Bronchial epithelial cell (primary cell): ENCODE measurements at places on chromosomes 11 and 22.

- DNase-seq, result no peak
Observed at GRCh38 chr11:65053827-65054508, 4.4 kb downstream of the NAALADL1 start.

DNA sequence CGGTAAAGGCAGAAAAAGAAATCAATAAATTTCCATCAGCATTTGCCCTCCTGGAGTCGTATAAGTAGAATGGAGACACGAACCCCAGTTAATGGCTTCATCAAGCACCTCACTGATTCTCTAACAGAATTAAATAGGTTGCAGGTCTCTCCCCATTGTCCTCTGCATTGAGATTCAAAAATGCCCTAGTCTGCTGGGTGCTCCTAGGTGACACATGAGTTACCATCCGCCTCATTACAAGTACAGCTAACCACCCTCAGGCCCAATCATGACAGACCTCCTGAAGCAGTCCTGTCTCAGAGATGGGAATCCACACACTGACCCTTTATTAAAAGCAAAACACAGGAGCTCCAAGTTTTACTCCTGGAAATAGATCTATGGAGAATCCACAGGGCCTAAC lies 31.4 kb downstream of the HSPA8 start:
- no peak for DNase-seq

- peak; percentile 56 for DNase-seq
Observed at GRCh38 chr11:15159085-15159484, 44.4 kb downstream of the INSC start.

DNA sequence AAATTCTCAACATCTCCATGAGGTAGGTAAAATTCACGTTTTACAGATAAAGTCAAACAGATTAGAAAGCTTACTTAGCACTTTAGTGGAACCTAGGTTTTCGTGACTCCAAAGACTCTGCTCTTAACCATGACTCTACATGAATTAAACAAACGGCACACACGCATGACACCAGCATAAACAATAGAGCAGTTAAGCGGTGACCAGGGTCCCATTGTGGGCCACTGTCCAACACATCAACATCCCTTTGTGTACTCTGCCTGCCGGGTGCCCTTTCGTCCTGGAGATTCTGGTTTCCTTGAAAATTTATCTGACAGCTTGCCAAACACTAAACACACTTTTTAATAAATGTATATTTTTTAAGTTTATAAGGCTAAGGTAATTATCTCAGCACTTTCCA lies 941.7 kb downstream of the OPCML start:
- no peak for DNase-seq

DNA sequence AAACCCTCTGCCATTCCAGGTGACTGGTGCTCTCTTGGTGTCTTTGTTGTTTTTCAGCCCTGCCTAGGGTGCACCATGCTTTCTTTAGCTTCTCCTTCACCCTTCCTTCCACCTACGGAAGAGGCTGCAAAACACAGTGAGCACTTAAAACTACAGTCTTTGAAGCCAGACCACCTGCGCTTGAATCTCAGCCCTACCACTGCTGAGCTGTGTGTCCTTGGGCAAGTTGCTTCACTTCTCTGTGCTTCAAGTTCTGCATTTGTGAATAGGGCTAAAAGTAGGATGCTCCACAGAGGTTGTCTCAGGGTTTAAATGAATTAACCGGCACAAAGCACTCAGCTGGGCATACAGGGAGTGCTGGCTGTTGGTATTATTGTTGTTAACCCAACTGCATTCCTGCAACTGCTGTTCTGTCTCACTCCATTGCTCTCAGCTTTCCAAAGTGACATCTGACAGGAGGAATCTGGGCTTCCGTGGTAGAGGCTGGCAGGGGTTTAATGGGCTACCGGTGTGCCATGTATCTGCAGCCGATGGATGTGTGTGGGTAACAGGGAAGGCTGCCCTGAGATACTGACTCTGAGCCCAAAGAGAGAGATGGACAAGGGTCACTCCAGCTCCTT lies 139.3 kb downstream of the FBXO7 start:
- DNase-seq, result no peak

DNA sequence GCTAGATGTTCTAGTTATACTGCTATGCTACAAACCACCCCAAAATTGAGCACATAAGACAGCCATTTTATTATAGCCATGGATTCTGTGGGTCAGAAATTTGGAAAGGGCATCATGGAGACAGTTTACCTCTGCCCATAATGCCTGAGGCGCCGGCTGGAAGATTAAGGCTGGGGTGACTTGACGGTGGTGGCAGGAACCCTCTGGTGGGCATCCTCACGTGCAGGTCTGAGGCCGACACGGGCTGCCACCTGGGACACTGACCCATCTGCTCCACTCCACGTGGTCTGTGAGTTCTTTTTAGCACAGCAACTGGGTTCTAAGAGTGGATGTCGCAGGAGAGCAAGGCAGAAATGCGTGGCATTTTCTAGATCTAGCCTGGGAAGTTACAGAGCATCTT lies 40.0 kb upstream of the PRDM11 start:
- no peak for DNase-seq

- no peak for DNase-seq
Observed at GRCh38 chr11:36091256-36091811, 147.5 kb downstream of the LDLRAD3 start.

- no peak for DNase-seq
Observed at GRCh38 chr11:125079151-125079877, 16.2 kb downstream of the SLC37A2 start.

- no peak for DNase-seq
Observed at GRCh38 chr11:57896361-57897145, 127.1 kb upstream of the OR9Q1 start.

- peak; percentile 31 for DNase-seq
Observed at GRCh38 chr11:66002648-66003225, 434 bp downstream of the BANF1 start.

- no peak for DNase-seq
Observed at GRCh38 chr22:25770333-25770732, 28.3 kb downstream of the MYO18B start.

DNA sequence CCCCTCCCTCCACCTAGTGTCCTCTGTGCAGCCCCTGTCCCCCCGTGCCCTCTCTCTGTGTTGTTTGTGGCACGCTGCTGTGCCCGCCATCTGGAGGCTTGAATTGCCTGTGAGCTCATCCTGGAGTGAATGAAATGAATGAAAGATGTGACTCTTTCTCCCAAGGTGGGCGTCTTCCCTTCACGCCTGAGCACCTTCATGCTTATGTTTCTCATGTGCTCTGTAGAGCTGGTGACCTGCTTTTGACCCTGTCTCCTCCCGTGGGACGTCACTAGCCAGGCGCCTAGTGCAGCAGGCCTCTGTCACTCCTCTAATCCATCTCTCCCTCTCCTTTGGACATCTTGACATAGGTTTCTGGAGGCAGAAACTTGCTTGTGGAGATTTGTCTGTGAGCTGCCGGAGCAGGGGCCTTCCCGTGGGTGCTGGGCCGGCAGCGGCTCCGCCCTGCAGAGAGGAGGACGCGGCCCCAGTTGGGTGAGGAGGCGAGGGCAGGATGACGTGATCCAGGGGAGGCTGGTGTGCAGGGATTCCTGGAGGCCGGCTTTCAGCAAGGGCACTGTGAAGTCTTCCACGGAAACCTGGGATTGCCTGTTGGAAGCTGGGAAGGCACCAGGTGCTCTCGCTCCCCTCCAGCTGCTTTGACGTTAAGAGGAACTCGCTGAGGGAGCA lies 40.6 kb downstream of the MUC6 start:
- DNase-seq, result no peak

GRCh38 chr22:37018815-37019308 lies 385 bp downstream of the TST start:
- DNase-seq, result peak; percentile 28

GRCh38 chr11:126061707-126062678 lies 673 bp downstream of the CDON start:
- DNase-seq, result peak; percentile 45

- DNase-seq, result peak; percentile 45
Observed at GRCh38 chr11:48013269-48013901, 33.0 kb downstream of the PTPRJ start.

GRCh38 chr22:41528938-41529561 lies 15.2 kb downstream of the POLR3H start:
- no peak for DNase-seq

- DNase-seq, result peak; percentile 29
Observed at GRCh38 chr11:36056160-36056751, 112.4 kb downstream of the LDLRAD3 start.
